ENCODE measurements at places on chromosomes 13 and 19.

- no peak for DNase-seq
These were observed 44.4 kb upstream of the WDFY2 start for GRCh38 chr13:51539887-51540286.

GRCh38 chr19:12833418-12833737 lies 1.0 kb downstream of the RTBDN start:
- DNase-seq: no peak

GRCh38 chr13:79451500-79451962 lies 29.4 kb upstream of the NDFIP2 start:
- DNase-seq: peak; percentile 43

DNA sequence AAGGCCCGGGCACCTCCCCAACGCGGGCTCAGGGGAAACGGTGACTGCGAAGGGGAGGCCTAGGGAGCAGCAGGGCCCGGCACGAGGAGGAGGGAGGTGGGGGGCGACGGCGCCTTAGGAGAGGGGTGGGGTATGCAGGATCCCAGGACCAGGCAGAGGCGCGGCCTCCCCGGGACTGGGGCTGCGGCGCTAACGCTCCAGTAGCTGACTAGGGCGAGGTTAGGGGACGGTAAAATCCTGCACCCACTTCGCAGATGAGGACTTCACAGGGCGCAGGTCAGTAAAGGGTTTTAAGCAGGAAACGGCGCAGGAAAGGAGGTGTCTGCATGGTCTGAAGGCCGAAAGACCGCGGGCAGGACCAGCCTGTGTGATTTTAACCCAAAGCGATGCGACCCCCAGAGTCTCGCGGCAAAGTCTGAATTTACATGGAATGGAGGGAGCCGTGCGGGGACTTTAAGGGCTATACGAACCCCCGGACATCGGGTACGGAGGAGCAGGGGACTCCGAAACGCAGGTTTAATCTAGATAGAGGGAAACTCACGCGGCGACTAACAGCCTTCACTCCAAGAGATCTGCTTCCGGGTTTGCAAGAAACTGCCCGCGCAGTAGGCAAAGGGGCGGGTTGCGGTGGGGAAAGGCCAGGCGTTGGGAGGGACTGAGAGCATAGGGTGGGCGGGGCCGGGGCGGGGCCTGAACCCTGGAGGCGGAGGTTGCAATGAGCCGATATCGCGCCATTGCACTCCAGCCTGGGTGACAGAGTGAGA lies at the start of gene ZNF665:
ZNF665 (minus strand) TSS at position 588 of the 764 bp plus-strand sequence. CDS start 10,460 bp downstream, outside the sequence.
- DNase-seq: peak; percentile 44

- no peak for DNase-seq
These were observed 22.0 kb downstream of the EPN1 start for GRCh38 chr19:55697069-55697440.

All from AG04450 (cell line).